ENCODE measurements at places on chromosomes 1 and 21. TPM values are rescaled to one million over a fixed set of nuclear protein-coding genes. Genes with fewer than 3 reads are reported as not detected.

The CHIT1 gene
- not detected for polyA plus RNA-seq

The NCAM2 gene
- polyA plus RNA-seq: 112 TPM

The FCMR gene
- not detected for polyA plus RNA-seq

The LHX4 gene
- polyA plus RNA-seq: not detected

The KCNQ4 gene
- not detected for polyA plus RNA-seq

The LRRC71 gene
- not detected for polyA plus RNA-seq

The PRKAA2 gene
- 12.6 TPM for polyA plus RNA-seq

The LRRC53 gene
- polyA plus RNA-seq: 1.6 TPM

The AMY2A gene
- 6.9 TPM for polyA plus RNA-seq

The ZFP69B gene
- 0.78 TPM for polyA plus RNA-seq

The LENEP gene
- polyA plus RNA-seq: not detected

The MROH9 gene
- polyA plus RNA-seq: 0.09 TPM

The CFHR1 gene
- polyA plus RNA-seq: not detected

The CD48 gene
- not detected for polyA plus RNA-seq

The GMEB1 gene
- 0.51 TPM for polyA plus RNA-seq

The USP1 gene
- 29.3 TPM for polyA plus RNA-seq

The CELA3B gene
- polyA plus RNA-seq: not detected

The LGR6 gene
- polyA plus RNA-seq: 4.0 TPM

The KIF17 gene
- polyA plus RNA-seq: 1.6 TPM

The ESPN gene
- 10.1 TPM for polyA plus RNA-seq

The HSD3B1 gene
- polyA plus RNA-seq: not detected

The CLDN19 gene
- not detected for polyA plus RNA-seq

The SPATA45 gene
- polyA plus RNA-seq: 1.7 TPM

The NECTIN4 gene
- not detected for polyA plus RNA-seq

The C8B gene
- polyA plus RNA-seq: not detected

The SLC44A3 gene
- polyA plus RNA-seq: 10.3 TPM

The SIM2 gene
- 3.4 TPM for polyA plus RNA-seq

Data from Purkinje cell (primary cell).